ENCODE measurements at places on chromosomes 3 and 15.

GRCh38 chr3:58434511-58434910 is 879 bp upstream of the PDHB start:
- no peak for DNase-seq

GRCh38 chr15:98272625-98273024 is 312.1 kb downstream of the ARRDC4 start:
- DNase-seq = no peak

DNA sequence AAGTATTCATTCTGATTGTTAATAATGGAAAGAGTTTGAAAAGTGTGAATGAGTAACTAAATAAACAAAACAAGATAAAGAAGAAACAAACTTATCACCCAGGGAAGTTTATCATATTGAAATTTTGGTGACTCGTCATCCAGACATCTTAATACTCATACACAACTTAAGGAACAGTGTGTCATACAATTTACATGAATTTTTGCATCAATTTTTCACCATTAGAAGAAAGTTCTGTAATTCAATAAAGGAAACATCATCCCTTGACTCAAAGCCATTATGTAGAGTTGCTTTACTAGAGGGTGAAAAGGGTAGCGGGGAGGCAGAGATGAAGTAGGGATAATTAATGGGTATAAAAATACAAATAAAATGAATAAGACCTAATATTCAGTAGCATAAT is 536.2 kb downstream of the GRM7 start:
- no peak for DNase-seq

- no peak for DNase-seq
Observed at GRCh38 chr3:71186801-71187200, 396.7 kb downstream of the FOXP1 start.

GRCh38 chr3:170751899-170752293 is 118.1 kb downstream of the RPL22L1 start:
- DNase-seq = no peak

- peak; percentile 84 for DNase-seq
Observed at GRCh38 chr15:67097930-67098740, 32.7 kb downstream of the SMAD3 start.

DNA sequence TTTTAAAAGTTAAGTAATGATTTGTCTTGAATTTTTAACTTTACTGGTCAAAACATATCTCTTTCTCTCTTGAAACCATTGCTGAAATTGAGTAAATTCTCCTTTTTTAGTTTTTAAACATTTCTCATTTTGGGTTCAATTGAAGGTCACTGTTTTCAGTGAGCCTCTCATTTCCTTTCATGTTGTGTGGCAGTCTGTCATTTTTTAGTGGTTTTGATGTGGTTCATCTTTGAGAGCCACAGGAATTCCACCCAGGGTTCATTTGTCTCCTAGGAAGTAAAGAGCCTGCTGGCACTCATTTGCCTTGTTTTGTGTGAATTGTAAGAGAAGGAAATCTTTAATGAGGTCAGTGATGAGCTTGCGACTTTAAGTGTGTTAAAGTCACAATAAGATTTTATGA is 10.4 kb downstream of the CLDN11 start:
- peak; percentile 76 for DNase-seq

DNA sequence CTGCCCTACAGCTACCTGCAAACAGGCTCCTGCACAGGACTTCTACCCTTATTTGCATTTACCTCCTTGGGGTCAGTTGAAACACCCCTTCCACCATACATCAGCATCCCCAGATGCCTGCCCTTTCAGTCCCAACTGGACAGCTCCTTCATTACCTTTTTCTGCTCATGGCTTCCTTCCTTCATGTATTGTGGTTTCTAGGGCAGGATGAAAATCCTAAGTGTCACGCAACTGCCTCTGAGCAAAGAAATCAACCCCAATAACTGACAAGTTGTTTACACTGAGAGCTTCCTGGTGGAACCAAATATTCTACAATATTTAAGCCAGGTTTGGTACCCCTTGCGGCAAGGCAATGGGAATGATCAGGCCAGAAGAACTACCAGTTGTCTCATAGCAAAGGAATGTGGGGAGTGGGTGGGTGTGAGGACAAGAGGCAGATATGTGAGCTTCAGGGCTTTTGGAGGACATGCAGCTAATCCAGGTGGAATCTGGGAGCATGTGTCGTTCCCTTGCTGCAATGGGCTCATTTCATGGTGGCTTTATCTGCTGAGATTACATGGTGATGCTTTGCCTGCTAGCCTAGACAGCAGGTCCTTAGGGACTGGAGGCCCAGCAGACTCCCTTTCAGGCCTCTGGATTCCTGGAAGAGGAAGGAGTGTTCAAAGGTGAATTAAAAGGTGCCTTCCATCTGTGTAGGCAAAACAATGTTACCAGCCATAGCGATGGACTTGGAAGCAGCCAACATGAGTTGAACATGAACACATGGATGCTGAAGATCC is 34.9 kb downstream of the PPCDC start:
- no peak for DNase-seq

GRCh38 chr3:143283432-143284128 is 164.0 kb downstream of the CHST2 start:
- DNase-seq = no peak

- DNase-seq = peak; percentile 86
Observed at GRCh38 chr3:11567516-11568467, 75.9 kb downstream of the VGLL4 start.
